ENCODE measurements at places on chromosomes 7 and 10. TPM values are rescaled to one million over a fixed set of nuclear protein-coding genes. Genes with fewer than 3 reads are reported as not detected.

The GPR26 gene
- total RNA-seq: not detected

The SFRP4 gene
- 4.6 TPM for total RNA-seq

The IDI2 gene
- total RNA-seq: not detected

The SLC26A3 gene
- total RNA-seq: not detected

The EPO gene
- total RNA-seq: not detected

The TMEM130 gene
- 0.19 TPM for total RNA-seq

The GIMAP6 gene
- not detected for total RNA-seq

The ETV1 gene
- 3.6 TPM for total RNA-seq

The ZNF12 gene
- 13.1 TPM for total RNA-seq

The GIMAP5 gene
- not detected for total RNA-seq

The PPP1R9A gene
- 5.7 TPM for total RNA-seq

The TAS2R40 gene
- not detected for total RNA-seq

The TMEM184A gene
- 15.3 TPM for total RNA-seq

The OR2A12 gene
- total RNA-seq: not detected

The TEX47 gene
- not detected for total RNA-seq

The ACSM6 gene
- not detected for total RNA-seq

The ICA1 gene
- 0.76 TPM for total RNA-seq
